ENCODE measurements at places on chromosomes 3 and 15.

GRCh38 chr3:64038253-64038767 lies 15.0 kb upstream of the PSMD6 start:
- no peak for DNase-seq

DNA sequence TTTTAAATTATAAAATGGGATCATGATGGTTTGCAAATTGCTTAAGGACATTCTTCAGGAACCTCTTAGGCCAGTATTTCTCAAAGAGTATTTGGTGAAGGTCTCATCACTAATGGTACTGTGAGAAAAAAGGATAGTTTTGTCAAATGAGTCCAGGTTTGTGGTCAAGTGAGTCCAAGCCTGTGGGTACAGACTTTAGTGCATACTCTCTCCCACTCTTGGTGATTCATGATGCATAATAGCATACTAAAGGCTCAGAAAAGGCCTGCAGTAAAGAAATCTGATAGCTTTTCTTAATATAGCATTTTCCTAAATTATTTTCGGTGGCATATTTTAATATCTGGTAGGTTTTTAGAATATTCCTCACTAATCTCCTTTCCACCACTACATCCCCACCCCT lies 20.0 kb downstream of the BOC start:
- no peak for DNase-seq

DNA sequence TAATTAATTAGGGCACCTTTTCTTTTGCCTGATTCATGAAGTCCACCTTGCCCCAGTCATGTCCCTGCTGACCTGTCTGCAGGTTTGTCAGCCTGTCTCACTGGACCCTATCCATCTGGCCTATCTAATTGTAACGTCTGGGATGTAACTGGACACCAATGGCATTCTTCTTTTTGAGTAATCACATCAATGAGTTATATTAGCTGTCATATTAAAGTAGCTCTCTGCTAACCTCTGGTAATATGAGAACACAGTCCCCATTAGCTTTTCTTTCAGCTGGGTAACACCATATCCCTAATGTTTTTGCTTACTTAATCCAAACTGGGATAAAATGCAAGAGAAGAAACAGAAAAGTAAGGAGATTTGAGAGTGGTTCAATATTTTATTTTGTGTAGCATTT lies 166.2 kb upstream of the VEPH1 start:
- peak; percentile 7 for DNase-seq

DNA sequence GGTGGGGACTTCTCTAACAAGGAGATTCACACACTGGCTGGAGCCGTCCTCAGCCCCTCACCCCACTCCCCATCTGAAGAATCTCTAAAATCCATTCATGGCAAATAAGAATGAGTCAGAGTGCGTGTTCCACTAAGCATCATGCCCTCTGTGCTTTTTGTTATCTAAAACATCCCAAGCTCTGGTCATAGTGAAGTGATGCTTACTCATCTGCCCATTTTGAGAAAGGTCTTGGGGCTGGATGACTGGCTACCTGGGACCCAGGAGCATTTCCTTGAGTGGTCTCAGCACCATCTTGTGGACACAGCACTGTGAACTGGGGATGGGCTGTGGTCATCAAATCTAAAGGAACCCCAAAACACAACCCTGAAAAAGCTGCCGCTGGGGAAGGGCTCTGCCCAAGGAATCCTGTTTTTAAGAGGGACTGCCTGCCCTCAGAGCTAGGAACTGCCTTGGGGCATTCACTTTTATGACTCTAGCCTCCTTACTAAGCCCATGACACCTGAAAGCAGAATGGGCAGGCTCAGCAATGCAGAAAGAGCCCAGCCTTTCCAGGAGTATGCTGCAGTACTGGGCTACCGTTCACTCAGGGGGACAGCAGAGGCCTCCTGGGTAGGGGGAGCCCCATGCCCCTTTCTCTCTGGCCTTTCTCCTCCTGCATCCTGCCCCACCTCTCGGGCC lies 53.5 kb downstream of the ZBTB38 start:
- DNase-seq = no peak

GRCh38 chr3:20254268-20255117 lies 68.5 kb upstream of the SGO1 start:
- DNase-seq = no peak

GRCh38 chr3:103904991-103905390 lies 1461.7 kb upstream of the ALCAM start:
- DNase-seq = no peak

DNA sequence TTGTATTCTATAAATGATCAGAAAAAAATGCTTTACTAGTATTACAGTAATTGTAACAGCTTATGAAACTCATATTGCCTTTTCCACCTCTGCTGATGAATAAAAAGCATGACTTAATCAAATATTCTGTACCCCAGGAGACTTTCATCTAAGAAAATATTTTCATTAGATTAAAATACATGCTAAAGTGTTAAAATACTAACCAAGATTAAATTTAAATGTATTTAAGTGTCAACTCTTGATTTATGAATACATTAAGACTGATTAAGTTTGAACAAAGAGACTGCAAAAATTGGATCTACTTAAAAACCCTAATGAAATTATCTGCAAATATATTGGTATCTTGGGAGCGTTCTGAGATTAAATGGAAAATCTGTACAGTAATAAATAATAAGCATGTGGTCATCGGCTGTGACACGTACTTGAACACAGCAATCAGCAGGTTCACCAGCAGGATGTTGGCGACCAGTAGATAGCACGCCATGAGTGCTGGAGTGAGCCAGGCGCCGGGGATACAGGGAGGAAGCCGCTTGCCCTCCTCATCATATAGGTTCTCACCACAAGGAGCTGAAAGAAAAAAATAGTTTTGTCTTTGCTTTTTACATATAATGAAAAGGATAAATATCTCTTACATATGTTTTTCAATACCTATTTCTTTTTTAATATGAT lies 36.6 kb upstream of the MTMR10 start:
- no peak for DNase-seq

- no peak for DNase-seq
Measured at GRCh38 chr15:59274126-59274970, 67.7 kb downstream of the LDHAL6B start.

DNA sequence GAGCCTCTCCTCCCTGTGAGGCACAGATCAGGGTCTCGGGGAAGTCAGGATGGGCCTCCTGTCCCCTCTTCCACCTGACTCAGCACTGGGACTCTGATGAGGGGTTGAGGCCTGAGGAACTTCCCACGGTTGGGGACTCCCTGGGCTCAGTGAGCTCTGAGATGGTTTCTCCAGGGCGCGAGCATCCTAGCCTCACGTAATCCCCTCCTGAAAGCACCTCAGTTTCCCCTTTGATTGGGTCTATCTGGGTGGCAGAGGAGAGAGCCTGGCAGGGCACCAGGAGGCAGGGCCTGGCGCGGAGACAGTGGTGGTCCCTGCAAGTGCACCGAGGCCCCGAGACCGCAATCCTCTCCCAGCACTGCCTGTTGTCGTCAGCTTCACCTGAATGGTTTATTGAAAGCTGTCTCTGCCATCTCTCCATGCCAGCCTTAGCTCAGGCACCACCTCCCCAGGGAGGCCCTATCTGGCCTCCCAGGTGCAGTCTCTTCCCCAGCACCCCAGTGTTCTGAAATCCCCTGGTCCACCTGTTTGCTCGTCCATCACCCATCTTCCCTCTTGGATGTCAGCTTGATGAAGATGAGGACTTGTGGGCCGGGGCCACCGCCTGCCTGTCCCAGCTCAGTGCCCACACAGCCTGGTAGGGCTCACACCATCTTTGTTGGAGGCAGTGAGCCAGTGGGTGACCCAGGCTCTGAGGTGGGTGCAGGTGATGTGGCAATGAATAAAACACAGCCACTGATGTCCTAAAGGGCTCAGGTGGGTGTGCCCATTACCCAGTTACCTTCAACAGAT lies 52.2 kb upstream of the PCSK6 start:
- DNase-seq = no peak

GRCh38 chr3:16528581-16528993 lies 15.1 kb upstream of the RFTN1 start:
- DNase-seq = no peak

DNA sequence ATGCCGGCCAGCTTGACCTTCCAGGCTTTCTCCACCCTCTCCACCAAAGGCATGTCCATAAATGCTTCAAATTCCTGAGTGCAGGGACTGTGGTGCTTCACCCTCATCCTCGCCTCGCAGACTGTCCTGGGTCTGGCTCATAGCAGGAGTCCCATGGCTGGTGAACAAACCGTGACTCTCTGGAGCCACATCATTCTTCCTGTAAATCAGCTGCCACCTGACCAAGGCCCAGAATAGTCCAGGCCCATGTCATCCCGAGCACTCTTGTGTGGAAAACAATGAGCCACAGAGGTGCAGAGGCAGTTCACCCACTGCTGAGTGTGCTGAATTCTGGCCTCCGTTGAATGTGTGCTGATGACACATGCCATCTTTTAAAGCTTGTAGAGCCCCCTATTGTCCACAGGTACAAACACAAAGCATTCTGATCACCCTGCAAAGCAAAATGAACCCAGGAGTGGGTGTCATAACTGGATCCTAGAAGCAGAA lies 68.6 kb downstream of the ABHD5 start:
- no peak for DNase-seq

DNA sequence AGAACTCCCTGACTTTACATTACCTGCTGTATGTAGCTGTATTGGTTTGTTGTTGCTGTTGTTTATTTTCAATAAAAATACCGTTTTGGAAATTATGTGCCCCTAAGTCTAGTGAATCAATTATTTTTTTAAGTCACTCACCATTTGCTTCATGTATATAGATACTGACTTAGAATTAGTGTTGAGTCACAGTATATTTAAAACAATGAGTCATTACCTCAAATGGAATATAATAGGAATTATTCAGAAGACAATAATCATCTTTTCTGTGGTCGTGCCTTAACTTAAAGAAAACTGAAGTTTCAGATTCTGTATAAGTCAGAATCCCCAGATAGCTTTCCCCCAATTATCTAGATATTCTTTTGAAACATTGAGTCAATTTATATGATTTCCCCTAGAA lies 21.0 kb upstream of the ALDH1A2 start:
- no peak for DNase-seq

- DNase-seq = no peak
Measured at GRCh38 chr3:2615080-2615479, 495.1 kb downstream of the IL5RA start.

DNA sequence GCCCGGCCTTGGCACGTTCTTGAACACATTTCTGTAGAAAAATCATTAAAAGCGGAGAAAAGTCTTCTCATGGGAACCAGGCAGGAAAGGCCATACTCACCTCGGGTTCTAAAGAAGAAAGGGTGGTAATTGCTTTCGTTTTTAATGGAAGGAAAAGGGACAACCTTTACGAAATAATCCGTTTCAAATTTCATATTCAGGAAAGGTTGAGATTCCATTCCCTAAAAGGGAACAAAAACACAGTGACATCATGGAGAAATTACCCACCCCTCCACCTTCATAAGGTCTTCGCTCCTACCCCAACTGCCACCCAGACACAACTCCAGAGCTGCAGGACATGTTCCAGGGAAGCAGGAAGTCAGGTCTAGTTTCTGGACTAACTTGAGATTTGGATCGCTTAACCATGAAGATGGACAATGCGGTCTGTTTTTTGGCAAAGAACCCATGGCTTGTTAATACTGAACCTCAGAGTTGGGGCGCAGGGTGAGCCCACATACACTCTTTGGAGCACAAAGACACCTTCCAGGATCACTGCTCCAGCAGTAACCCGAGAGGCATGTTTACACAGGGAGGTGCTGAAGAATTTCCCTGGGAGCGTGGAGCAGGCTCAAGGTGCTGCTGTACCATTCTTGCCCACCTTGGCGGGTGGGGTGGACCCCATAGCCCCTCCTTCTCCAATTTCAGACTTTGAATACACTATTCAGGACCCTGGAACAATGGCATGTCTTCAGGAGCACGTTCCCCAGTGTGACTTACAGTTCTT lies 49.2 kb downstream of the SPATA12 start:
- DNase-seq = no peak

GRCh38 chr15:94494732-94495131 lies 263.4 kb downstream of the MCTP2 start:
- DNase-seq = no peak

- DNase-seq = no peak
Measured at GRCh38 chr15:66894986-66895780, 170.2 kb upstream of the SMAD3 start.

DNA sequence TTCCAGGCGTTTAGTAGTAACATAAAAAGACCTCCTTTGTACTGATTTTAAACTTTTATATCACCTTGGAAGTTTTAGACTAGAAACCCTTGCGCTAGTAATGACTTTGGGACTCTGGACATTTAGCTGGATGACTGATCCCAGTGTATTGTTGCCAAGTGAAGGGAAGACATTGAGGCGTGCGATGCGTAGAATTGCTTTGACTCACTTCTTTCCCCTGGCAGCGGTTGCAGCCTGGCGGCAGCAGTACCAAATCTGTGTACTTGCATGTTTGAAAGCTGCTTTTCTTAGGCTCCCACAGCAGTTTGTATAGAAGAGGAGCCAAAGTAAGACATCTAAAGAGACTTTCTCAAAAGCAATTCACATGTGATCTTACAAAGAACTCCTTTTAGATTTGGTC lies 151.6 kb downstream of the BBX start:
- no peak for DNase-seq

GRCh38 chr3:121759541-121760202 lies 10.1 kb upstream of the GOLGB1 start:
- no peak for DNase-seq

GRCh38 chr3:70882104-70882503 lies 569.7 kb upstream of the MDFIC2 start:
- DNase-seq = no peak

GRCh38 chr15:51267703-51268083 lies 70.7 kb downstream of the CYP19A1 start:
- no peak for DNase-seq

- DNase-seq = no peak
Measured at GRCh38 chr3:152658977-152659720, 175.8 kb upstream of the P2RY1 start.

DNA sequence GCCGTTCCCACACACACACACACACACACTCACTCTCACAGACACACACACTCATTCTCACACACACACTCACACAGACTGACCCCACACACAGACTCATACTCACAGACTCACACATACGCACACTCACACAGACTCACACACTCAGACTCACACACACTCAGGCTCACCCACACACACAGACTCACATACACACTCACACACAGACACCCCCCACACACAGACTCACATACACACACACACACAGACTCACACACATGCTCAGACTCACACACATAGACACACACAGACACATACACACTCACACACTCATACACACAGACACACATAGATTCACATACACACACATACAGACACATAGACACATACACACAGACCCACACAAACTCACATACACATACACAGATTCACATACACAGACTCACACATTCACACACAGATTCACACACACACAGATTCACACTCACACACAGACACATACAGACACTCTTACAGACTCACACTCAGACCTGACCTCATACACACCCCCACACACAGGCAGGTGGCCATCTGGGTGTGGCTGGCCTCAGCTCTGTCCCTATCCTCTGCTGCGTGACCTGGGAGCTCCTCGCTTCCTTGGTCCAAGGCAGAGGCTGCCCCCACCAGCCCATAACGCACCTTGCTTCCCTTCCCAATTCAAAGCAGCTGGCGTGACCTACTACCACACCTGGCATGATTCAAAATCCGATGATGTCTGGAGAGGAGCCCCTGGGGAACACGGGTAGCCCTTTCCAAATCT lies 1.9 kb downstream of the C3orf22 start:
- no peak for DNase-seq

GRCh38 chr3:11291808-11292207 lies 19.6 kb downstream of the ATG7 start:
- DNase-seq = no peak

GRCh38 chr15:58405865-58406264 lies 25.9 kb upstream of the LIPC start:
- DNase-seq = no peak

Measured in right renal cortex interstitium (tissue), 3 donors.